ENCODE measurements at places on chromosomes 6 and 20.
A peak's percentile ranks its signal among the peaks of the same experiment; 100 is the strongest.

GRCh38 chr6:14763616-14764015 lies 482.3 kb upstream of the JARID2 start:
- DNase-seq = no peak

GRCh38 chr6:31763619-31763940 lies 1.1 kb downstream of the SAPCD1 start:
- DNase-seq = peak; percentile 40

DNA sequence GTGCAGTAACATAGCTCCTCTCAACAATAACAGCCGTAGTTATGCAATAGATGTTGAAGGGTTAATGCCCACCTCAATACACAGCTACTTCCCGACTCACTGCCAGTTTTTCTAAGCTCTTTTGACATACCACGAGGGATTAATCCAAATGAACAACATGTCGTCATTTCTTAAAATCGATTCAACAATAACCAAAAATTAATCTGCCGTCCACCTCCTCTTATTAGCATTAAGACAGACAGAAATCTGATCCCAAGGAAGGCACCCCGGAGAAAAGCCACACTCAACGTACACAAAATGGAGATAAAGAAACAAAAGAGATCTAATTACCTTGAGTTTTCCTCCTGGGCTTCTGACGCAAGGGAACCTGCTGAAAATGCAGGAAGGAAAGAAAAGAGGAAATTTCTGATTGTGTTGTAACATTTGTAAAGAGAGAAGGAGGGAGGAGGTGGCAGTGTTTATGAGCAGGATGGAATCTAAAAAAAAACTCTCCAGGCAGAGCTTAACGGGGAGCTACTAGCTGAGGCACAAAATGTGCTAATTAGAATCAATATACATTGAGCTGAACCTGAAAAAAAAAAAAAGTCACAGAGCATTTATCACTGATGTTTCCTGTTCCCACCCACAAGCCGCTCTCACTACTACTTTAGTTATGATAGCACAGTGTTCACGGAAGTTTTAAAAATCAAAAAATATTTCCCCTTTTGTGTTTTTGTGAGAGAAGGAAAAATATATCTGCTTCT lies 109.3 kb downstream of the IPCEF1 start:
- no peak for DNase-seq

GRCh38 chr20:653110-653589 lies at the start of gene SRXN1:
TSS of gene SRXN1 (minus strand) at chr20:653200. CDS start at chr20:653185, 15 bp downstream.
- DNase-seq = peak; percentile 73

GRCh38 chr20:50385733-50386640 lies 124.2 kb upstream of the PTPN1 start:
- DNase-seq = no peak

GRCh38 chr6:35544769-35545361 lies 32.2 kb upstream of the TULP1 start:
- no peak for DNase-seq

DNA sequence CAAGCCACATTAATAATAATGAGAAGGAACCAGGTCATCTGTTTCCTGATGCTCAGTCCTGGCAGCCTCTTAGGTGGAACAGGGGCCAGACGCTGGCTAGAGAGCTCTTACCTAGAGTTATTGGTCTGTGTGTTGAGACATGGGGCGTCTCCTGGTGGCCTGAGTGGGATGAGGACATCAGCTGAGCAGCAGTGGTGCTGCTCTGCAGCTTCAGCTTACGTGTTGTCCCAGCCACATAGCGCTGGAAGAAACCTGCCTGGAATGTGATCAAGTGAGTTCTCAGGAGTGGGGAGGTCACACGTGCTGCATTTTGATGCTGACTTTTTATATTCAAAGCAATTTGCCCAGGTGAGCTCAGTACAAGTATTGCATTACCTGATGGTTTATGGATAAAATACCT lies 355.4 kb downstream of the CDH26 start:
- DNase-seq = no peak

- peak; percentile 30 for DNase-seq
Observed at GRCh38 chr6:135830452-135830881, 21.0 kb upstream of the PDE7B start.

- no peak for DNase-seq
Observed at GRCh38 chr20:1987826-1988225, 6.0 kb downstream of the PDYN start.

- no peak for DNase-seq
Observed at GRCh38 chr20:39880890-39881289, 808.1 kb downstream of the MAFB start.

- no peak for DNase-seq
Observed at GRCh38 chr20:51217347-51218045, 194.6 kb upstream of the KCNG1 start.
